Fibroblast of lung (primary cell): ENCODE measurements at places on chromosomes 4 and X.
A peak's percentile ranks its signal among the peaks of the same experiment; 100 is the strongest.

DNA sequence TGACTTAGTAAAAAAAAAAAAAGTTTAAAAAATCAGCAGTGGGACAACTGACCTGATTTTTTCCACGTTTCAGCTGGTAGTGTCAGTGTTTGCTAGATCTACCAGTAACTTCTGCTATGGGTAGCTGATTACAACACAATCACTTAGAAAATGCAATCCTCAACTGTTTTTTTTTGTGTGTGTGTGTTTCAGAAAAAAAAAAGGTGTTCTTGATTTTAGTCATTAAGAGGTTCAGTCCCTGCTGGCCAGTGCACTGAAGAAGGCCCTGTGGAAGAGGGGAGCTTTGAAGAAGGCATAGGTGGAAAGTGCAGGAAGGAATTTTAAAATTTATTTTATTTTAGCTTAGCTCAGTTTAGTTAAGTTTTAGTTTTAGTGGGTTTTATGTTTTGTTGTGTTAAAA, 46.9 kb downstream of the SH2D1A start:
- no peak for DNase-seq

DNA sequence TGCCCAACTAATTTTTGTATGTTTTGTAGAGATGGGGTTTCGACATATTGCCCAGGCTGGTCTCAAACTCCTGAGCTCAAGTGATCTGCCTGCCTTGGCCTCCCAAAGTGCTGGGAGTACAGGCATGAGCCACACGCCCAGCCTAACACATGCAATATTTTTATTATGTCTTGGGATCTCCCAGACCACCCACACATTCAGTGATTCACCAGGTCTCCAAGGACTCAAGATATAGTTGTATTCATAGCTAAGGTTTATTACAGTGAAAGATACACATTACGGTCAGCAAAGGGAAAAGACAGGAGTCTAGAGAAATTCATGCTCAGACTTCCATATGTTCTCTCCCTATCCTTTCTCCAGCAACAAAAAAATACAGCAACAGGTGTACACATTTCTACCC, 25.5 kb upstream of the FAM120C start:
- DNase-seq = no peak

- DNase-seq = no peak
Observed at GRCh38 chr4:25861280-25861950, 1.4 kb downstream of the SEL1L3 start.

- DNase-seq = peak; percentile 71
Observed at GRCh38 chr4:84750260-84750959, 167.5 kb downstream of the CDS1 start.

- DNase-seq = no peak
Observed at GRCh38 chrX:38336538-38337240, 9.4 kb upstream of the RPGR start.

DNA sequence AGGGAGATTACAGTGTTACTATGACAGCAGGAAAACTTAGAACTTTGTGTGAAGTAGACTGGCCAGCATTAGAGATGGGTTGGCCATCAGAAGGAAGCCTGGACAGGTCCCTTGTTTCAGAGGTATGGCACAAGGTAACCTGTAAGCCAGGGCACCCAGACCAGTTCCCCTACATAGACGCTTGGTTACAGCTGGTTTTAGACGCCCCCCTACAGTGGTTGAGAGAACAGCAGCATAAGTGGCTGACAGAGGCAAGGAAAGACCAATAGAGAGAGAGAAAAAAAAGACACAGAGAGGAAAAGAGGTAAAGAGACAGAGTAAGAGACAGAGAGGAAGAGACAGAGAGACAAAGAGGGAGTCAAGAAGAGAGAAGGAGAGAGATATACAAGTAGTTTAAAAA, 144.5 kb downstream of the GC start:
- no peak for DNase-seq

GRCh38 chr4:81314196-81314896, 99.3 kb upstream of the PRKG2 start:
- no peak for DNase-seq

DNA sequence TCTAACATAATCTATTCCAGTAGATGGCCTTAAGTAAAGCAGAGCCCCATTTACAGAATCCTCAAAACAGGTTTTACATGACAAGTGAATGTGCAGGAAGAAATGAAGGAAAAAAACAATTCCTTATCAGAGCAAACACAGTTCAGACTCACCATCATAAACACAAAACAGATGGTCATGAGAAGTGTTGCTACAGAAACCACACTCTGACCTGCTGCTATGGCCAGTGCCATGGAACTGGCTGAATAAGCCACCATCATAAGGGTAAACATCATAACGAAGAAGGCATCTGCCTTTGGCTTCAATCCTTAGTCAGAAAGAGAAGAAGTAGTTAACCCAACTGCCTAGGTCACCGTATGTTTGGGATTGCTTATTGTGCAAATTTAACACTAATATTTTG, 61.1 kb downstream of the ABCG2 start:
- DNase-seq = peak; percentile 28

GRCh38 chr4:1208266-1208961, 36.0 kb upstream of the SPON2 start:
- DNase-seq = no peak

DNA sequence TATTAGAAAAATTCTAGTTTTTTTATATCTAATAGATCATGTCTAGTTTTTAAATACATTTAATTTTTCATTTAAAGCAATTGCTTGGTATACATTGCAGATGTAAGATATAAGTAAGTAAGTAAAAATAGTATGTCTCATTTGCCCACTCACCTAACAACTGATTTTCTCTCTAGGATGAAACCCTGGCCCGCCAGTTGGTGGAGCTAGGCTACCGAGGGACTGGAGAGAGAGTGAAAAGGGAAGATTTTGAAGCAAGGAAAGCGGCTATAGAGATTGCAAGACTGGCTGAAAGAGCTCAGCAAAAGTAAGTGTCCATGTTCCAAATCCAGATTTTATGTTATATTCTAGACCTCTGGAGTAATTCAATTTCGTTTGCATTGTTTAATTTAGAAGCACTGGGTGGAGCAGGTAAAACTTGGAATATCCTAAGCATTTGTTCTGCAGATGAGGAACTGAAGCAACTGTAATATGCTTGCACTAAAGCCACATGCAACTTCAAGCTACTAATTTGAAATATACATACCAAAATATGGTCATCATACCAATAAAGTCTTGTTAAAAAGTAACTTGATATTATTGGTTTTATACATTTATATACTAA, 27.1 kb downstream of the CFAP299 start:
- peak; percentile 58 for DNase-seq

GRCh38 chrX:48792219-48792618, 5.8 kb downstream of the GATA1 start:
- no peak for DNase-seq

- DNase-seq = no peak
Observed at GRCh38 chr4:2832309-2832980, 11.2 kb upstream of the ADD1 start.

DNA sequence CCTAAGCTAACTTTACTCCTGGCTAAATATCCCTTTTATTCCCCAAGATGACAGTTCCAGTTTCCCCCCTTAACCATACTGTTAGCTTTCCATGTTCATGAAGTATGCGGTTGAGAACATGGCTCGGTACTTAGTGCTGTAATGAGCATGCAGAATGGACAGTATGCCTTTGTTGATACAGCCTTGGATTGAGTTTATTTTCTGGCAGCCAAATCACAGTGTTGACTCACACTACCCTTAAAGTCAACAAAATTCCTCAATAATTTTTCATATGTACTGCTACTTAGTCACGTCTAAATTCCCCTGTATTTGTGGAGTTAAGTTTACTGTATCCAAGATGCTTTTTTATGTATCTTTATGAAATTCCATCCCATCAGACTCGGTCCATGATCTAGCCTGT, 1.4 kb upstream of the VEGFC start:
- peak; percentile 96 for DNase-seq

DNA sequence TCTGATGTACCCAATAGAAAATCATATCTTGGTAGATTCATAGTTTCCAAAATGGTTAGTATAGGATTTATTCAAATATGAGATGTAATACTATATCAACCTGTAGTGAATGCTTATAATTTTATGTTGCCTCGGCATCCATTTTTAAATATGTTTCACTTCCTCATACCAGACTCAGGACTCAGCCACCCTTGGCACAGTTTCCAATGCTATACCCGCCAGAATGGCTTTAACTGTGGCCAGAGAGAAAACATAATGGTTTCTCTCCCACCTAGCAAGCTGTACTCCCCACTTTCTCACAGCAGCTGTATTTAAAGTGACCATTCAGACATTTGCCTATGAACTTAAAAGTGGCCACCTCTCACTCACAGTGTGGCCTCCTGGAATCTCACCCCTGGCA, 466.6 kb upstream of the PABPC4L start:
- DNase-seq = no peak

- DNase-seq = peak; percentile 2
Observed at GRCh38 chr4:101953949-101954348, 163.4 kb downstream of the BANK1 start.

- DNase-seq = no peak
Observed at GRCh38 chr4:3340700-3341083, 47.9 kb downstream of the RGS12 start.

DNA sequence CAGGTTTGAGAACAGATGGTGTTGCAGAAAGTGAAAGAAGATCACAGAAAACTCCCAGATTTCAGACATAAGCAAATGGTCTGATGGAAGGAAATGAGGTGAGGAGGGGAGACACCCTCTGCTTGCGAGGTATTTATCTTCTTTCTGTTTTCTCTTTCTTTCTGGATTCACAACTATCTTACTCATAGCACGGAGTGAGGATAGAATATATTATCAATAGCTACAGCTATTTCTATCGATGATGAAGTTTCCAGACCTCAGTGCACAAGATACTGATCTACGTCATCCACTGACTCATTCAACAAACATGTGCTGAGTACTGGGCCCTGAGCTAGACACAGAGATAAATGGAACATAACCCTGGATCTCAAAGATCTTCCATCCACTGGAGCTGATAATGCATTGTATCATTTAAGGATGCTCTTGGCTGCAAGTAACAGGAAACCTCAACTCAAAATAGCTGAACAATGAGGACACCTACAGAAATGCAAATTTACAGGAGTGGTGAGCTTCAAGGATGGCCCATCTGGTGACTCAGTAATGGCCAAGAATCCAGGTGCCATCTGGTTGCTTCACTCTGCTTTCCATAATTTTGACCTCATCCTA, 21.2 kb downstream of the SLC2A9 start:
- DNase-seq = peak; percentile 72

- DNase-seq = no peak
Observed at GRCh38 chr4:52099860-52100461, 48.9 kb downstream of the SPATA18 start.

- peak; percentile 14 for DNase-seq
Observed at GRCh38 chr4:163922302-163922701, 427.8 kb downstream of the TMA16 start.

DNA sequence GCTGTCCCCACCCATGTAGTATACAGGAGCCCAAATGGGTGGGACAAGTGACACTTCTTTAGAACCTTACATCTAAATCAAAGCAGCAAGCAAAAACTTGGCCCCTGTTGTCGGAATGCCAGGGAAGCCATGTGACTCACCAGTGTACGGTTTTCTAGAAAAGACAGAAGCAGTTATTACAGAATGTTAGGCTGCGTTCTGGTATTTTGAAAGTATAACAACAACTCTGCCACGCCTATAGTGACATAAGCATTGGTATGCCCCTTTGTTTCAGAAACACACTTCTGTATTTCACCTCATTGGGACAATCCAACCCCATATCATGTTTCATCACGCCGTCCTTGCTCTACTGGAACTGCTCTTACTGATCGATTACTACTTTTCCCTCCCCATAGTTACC, 14.8 kb downstream of the PDHA1 start:
- DNase-seq = no peak

- DNase-seq = no peak
Observed at GRCh38 chr4:143232277-143232676, 47.6 kb downstream of the USP38 start.

DNA sequence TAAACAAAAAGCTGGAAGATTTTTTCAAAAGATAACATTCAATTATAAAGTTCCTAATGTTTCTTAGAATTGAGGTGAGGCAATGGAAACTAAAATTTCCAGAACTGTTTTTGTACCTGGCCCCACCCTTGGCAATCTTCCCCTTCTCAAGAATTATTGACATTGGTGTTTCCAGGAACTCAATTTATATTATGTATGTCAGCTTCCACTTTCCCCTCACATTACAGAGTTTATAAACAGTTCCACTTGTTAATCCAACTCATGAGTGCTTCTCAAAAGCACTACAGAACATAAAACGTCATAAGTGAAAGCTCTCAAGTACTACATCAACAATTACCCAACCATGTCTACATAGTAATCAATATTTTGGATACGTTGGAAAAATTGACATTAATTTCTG, 107.4 kb downstream of the FAM13A start:
- no peak for DNase-seq
